ENCODE measurements at places on chromosomes 3 and 15.

- DNase-seq: no peak
Observed at GRCh38 chr3:179969525-179969924, 67.2 kb downstream of the PEX5L start.

DNA sequence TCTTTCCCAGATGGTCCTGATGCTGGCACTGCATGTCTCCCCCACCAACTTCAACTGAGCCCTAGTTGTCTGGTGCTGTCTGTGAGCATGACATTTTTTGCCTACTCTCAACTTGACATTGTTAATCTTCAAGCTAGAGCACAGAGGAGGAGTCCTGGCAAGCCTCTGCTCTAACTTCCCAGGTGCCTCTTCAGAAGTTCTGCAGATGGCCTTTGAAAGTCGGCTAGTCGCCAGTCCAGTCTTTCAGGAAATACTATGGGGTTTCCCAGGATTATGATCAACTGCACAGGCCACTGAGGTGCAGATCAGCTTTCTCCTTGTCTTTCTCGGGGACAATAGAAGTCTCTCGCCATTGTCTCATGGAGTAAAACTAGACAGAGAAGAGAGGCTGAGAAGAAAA, 86.7 kb downstream of the ST8SIA2 start:
- DNase-seq: no peak

- no peak for DNase-seq
Observed at GRCh38 chr15:46278486-46279090, 643.8 kb downstream of the SQOR start.

- peak; percentile 45 for DNase-seq
Observed at GRCh38 chr3:16828815-16829214, 55.9 kb upstream of the PLCL2 start.

DNA sequence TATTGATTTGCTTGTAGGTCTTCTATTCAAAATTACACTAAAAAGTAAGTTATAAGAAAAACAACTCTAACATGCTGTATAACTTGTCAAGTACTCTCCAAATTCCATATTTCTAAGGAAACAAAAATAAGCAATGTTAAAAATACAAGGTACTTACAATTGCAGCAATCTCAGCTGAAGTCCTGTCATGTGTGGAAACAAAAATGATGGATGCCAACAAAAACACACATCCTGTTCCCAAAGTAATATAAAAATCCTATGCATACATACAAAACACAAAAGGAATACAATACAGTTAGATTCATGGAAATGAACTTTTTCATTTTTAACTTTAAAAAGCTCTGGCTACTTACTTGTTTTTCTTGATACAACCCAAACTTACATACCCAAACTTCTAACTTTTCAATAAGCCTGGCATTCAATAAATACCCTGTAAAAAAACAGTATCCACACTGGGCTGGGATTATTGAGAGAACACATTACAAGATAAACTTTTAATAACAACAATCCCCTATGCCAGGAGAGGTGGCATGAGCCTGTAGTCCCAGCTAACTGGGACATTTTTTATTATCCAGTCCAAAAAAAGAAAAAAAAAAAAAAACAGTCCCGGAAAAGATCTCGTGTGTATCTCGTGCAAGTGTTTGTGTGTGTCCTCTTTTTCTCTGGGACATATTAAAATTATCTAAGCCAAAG, 14.7 kb downstream of the CMTM6 start:
- no peak for DNase-seq

DNA sequence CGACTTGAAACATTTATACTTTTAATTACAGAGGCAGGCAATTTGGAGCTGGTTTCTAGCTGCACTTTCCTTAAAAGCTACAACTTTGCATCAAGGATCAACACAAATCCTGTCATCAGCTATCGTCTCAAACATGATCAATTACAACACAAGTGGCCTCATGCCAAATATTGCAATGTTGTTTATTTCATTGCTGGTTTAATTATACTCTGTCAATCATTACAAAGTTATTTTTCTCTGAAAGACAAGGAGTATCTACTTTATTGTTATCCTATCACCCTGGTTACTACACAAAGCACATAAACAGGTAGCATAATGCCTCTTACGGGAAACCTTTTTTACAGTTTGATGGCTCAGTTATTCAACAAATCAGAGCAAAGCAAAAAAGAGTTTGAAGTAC, 58.0 kb upstream of the FOXB1 start:
- no peak for DNase-seq

DNA sequence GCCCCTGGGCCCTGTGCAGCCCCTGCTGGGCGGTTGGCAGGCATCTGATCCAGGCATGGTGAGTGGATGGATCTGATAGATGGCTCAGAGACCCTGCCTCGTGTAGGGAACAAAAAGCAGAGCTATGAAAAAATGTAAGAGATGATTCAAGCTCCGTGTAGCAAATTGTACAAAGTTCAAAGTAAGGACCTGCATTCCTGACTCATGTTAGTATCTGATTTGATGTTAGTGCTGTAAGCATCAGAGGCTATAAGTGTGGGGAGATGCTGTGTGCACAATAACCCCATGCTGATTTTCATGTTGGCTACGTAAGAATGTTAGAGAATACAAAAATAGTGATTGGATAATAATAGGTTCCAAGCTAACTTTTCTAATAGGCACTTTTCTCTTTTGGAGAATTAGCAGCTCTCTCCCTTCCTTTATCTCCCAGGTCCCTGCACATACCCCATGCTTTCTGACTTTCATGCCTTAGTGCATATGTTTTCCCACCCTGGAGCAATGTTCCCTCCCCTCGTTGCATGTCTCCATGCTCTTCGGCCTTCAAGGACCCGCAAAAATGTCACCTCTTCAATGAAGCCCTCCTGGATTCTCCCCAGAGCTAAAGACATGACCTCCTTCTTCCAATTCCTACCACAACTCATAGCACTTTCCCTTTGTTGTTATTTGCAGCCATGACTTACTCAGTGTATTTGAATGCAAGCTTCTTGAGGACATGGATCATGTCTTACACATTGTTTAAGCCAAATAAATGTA, 1.6 kb downstream of the CCR9 start:
- no peak for DNase-seq

GRCh38 chr3:196189566-196190347, 21.4 kb downstream of the ZDHHC19 start:
- no peak for DNase-seq

DNA sequence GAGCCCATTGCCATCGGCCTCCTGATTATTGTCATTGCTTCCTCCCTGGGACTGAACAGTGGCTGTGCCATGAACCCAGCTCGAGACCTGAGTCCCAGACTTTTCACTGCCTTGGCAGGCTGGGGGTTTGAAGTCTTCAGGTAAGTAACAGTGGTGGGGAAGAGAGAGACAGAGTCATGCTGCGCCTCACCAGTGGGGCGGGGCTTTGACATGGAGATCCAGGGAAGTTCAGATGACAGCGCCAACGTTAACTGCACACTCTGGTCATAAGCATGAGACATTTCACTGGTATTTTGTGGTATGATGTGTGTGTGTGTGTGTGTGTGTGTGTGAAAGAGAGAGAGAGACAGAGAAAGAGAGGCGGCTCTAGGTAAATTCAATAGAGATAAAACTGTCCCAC, 41.0 kb downstream of the AQP9 start:
- DNase-seq: no peak

DNA sequence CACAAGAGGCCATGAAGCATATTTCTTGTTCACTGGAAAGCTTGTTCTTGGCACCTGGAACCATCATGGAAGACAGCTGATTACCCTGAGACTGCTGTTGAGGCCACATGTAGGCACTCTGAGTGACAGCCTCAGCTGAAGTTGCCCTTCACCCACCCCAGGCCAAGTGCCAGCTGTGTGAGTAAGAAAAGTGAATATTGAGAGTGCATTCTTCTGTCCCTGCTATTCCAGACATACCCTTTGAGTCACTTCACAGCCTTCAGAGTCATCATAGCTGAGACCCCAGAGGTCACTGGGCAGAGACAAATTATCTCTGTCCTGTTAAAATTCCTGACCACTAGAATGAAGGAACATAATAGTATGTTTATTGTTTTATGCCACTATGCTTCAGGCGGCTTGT, 79.6 kb downstream of the NFKBIZ start:
- DNase-seq: no peak

GRCh38 chr3:9229879-9230278, 19.6 kb downstream of the SRGAP3 start:
- no peak for DNase-seq

GRCh38 chr3:172125963-172126457, 86.6 kb downstream of the FNDC3B start:
- DNase-seq: no peak

DNA sequence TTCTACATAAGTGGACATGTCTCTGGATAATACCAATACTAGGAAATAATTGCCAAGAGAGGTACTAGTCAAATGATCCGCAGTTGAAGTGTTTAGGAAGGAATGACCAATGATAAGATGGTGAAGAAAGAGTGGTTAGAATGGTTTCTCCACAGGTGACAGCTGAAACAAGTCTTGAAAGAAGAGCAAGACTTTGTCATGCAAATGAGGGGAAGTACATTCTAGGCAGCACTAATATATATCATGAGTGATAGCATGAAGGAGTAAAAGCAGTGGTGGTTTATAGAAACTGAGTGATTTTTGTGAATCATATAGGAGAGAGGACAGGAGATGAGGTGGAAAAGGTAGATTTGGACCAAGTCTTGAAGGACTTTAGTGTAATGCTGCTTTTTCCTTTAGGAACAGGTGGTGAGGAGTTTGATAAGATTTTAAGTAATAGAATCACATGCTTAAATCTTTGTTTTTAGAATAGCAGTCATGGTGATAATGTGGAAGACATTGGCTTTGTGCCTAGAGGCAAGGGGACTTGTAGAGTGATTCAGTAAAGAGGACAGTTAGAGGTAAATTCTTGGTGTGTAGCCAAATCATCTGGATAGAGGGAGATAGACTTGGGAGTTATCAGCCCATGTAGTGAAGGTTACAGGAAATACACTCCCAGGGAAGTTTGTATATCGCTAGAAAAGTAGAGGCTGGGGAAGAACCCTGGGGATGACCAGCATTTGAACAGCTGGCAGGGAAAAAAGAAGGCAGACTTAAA, 31.9 kb downstream of the SLMAP start:
- DNase-seq: no peak

- DNase-seq: no peak
Observed at GRCh38 chr3:72255191-72255590, 470.2 kb upstream of the PROK2 start.

DNA sequence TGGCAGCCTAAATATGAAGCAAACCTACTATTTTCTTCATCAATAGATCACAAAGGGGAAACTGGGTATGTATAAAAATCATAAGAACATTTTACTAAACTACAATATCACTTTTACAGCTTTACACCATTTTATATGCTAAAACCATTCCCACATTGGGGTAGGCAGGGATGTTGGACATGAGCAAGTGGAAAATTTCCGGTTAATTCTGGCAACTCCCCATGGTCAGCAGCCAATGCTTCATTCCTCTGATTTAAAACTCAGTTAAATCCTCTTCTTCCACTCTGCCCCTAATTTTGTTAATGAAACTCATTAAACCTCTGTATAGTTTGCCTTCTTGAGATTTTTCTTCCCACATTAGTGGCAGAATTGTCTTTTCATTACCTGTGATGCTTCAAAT, 552.5 kb upstream of the NECTIN3 start:
- no peak for DNase-seq

GRCh38 chr3:64244011-64244942, 19.0 kb upstream of the PRICKLE2 start:
- no peak for DNase-seq

- DNase-seq: no peak
Observed at GRCh38 chr3:184808021-184808420, 3.9 kb upstream of the VPS8 start.

- no peak for DNase-seq
Observed at GRCh38 chr15:86034904-86035303, 44.8 kb upstream of the AGBL1 start.

DNA sequence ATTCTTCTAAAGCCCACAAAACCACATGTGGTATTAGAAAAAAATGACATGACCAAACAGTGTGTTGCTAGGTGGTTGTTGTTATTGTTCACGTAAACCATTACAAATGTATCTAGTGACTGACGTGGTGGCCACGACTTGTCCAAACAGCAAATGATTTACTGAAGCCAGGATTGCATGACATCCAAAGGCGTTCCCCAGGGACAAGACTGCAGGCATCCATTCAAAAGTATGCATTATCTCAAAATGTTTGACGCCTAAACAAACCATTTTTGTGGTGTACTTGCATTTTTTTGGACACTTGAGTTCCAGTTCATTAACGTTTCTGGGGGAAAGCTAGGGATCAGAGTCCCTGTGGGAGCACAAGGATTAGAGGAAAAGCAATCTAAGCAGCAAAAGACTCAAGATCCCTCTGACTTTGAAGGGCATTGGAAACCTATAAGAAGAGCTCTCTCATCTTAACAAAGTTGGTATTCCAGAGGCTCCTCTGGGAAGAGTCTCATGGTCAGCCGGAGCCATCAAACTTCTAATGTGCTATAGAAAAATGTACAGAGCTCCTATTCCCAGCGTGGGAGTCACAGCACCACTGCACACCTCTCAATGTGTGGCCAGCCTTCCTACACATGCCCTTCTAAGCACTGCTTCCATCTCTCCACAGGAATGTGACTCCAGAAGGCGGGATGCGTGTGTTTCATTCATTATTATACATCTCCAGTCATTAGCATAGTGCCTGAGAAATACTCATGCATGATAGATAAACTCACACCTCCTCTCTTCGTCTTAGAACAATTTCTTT, 62.9 kb downstream of the FBN1 start:
- DNase-seq: no peak

DNA sequence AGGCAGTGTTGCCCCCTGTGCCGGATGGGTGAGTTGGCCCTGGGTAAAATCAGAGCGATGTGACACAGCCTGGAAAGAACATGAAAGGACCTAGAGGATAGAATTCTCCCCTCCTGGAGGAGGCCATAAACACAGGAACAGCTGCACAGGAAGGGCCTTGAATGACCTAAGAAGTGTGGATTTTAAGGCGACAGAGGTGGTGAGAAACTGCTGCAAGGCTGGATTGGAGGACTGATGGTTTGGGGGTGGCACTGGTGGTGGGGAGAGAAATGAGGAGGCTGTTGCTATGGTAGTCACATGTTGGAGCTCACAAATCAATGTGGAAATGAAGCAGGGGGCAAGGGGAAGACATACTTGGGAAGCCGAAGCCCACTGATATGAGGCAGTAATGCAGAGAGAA, 13.8 kb downstream of the XIRP1 start:
- no peak for DNase-seq
